ENCODE measurements at places on chromosomes 4 and X.

- no peaks in the 10 kb centered on the region for H3K36me3 ChIP-seq
- peak; percentile 28 for DNase-seq
Measured at GRCh38 chr4:4857001-4857808, 2.3 kb upstream of the MSX1 start.

DNA sequence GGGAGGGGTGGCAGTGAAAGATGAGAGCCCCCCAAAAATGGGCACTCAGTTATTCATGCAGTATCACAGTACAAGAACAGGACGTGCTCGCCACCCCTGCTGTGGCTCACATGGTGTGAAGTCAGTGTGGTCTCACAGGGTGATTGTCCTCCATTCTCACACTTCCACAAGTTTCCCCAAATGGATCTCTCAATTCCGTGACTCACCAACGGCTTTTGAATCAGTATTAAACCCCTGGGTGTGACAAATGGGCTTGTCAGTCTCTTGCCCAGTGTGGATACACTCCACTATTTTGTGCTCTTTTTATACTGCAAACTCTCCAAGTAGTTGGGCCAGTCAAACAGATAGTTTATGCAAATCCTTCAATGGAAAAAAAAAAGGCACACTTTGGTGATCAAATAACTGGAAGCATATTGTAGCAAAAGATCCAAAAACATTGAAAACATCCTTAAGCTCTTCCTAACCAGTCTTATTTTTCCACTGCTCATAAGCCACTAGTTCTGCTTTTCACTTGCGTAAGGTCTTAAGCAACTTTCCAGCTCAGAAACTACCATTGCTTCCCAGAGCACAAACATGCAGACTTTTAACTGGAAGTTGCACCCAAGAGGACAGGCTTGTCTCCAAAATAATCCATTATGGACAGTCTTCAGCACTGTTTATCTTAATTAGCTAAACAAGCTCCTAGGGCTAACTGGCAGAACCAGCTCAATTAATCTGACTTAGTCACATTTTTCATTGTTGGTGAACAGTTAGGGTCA is 365.7 kb downstream of the PPP3CA start:
- H3K27me3 ChIP-seq, result no peaks in the 10 kb centered on the region
- H3K36me3 ChIP-seq, result no peaks in the 10 kb centered on the region
- H3K4me1 ChIP-seq, result peaks cover 13% of the 10 kb centered on the region
- H3K4me3 ChIP-seq, result no peak overlapping the region
- no peak for DNase-seq
- no peak overlapping the region for H3K27ac ChIP-seq

DNA sequence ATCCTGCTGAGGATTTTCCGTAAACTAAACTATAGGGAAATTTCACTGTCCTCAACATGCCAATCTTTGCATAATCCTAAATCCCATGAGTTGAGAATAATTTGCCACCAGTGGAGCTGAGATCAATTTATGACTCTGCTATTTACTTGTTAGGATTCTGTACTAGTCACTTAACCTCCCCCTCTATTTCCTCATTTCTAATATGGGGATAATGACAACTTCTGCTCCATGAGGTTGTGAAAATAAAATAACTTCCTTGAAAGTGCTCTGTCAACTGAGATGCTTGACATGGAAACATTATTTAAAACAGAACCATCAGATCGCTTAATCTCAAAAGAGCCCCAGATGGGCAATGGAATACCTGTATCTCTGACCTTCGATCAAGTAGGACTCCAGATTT is 2.6 kb upstream of the FGF16 start:
- H3K36me3 ChIP-seq, result no peaks in the 10 kb centered on the region
- H3K27me3 ChIP-seq, result no peaks in the 10 kb centered on the region
- DNase-seq, result no peak
- peaks cover 6% of the 10 kb centered on the region for H3K4me1 ChIP-seq
- no peak overlapping the region for H3K4me3 ChIP-seq

- no peaks in the 10 kb centered on the region for H3K4me1 ChIP-seq
- H3K36me3 ChIP-seq, result 0 out of 2 replicates have a peak, but pooled peaks cover 7% of the 10 kb centered on the region
- DNase-seq, result no peak
- H3K4me3 ChIP-seq, result no peak overlapping the region
Measured at GRCh38 chr4:165095291-165095690, 17.4 kb downstream of the TMEM192 start.

- H3K27ac ChIP-seq, result no peak overlapping the region
- no peaks in the 10 kb centered on the region for H3K36me3 ChIP-seq
- peak; percentile 42 for DNase-seq
- H3K4me1 ChIP-seq, result peaks cover 26% of the 10 kb centered on the region
- H3K4me3 ChIP-seq, result no peak overlapping the region
Measured at GRCh38 chr4:142563682-142564291, 282.3 kb downstream of the INPP4B start.

DNA sequence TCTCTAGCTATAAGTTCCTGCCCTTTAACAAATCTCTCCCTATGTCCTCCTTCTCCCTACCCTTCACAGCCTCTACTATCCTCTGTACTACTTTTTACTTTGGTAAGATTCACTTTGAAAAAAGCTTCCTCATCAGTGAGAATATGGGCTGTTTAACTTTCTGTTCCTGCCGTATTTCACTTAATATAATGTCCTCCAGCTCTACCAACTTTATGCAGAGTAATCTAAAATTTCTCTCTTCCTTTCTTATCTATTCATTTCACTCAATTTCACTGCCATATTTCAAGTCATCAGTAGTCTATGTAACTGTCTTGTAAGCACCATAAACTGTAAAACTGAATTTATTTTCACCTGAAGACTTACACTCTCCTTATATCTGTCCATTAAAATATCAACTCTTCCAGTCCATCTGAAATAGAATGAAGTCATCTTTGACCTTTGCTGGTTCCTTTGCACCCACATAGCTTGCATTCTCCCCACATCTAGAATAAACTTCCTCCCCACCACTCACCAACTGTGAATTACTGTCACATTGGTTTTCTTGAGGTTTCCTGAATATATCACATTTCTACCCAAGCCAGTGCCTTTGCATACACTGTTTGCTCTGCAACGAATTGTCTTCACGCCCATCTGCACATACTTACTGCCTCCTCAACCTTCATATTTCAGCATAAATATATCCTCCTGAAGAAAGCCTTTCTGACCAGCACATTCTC is 54.6 kb downstream of the ARAP2 start:
- H3K4me1 ChIP-seq, result no peaks in the 10 kb centered on the region
- no peak overlapping the region for H3K4me3 ChIP-seq
- H3K27ac ChIP-seq, result no peak overlapping the region
- H3K27me3 ChIP-seq, result no peaks in the 10 kb centered on the region
- DNase-seq, result no peak

DNA sequence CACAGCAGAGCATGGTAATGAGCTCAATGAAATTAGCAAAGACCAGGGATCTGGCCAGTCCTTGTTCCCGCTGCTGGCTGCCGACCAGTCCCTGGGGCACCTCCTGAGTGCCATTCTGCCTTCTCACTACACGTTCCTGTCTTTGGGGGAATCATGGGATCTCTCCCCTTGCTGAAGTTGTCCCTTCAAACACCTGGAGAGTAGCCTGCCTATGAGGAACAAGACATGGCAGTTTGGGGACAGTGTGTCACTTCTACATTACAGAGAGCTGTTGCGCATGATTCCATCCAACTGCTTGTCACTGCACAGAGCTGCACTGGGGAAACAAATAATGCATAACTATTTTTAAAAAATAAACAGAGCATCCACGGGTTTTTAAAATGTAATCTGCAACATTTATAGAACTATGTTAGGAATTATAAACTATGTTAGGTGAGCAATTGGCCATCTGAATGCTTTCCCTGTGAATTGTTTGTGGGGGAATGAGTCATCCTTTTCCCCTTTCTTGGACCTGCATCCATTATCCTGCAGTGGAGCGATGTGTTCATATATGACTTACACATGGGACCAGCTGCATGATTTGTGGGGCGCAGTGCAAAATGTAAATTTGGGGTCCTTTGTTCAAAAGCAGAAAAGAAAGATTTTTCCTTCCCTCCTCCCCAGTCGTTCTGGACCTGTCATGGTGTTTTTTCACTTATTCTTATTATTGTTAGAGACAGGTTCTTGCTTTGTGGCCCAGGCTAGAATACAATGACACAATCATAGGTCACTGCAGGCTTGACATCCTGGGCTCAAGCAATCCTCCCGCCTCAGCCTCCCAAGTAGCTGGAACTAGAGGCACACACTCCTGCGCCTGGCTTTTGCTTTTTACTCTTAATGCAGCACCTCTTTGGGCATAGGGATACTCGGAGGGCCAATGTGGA is 115.0 kb upstream of the TBL1X start:
- H3K27ac ChIP-seq, result no peak overlapping the region
- H3K4me1 ChIP-seq, result peaks cover 11% of the 10 kb centered on the region
- H3K4me3 ChIP-seq, result no peak overlapping the region

GRCh38 chrX:69428216-69428615 is 75.9 kb upstream of the NALF2 start:
- no peak overlapping the region for H3K27ac ChIP-seq
- H3K27me3 ChIP-seq, result no peaks in the 10 kb centered on the region
- no peaks in the 10 kb centered on the region for H3K36me3 ChIP-seq
- no peak overlapping the region for H3K4me3 ChIP-seq
- DNase-seq, result no peak
- no peaks in the 10 kb centered on the region for H3K4me1 ChIP-seq

GRCh38 chr4:17957688-17958087 is 63.9 kb downstream of the LCORL start:
- peaks cover 12% of the 10 kb centered on the region for H3K36me3 ChIP-seq
- no peak overlapping the region for H3K4me3 ChIP-seq
- no peaks in the 10 kb centered on the region for H3K4me1 ChIP-seq
- no peak for DNase-seq
- no peaks in the 10 kb centered on the region for H3K27me3 ChIP-seq

DNA sequence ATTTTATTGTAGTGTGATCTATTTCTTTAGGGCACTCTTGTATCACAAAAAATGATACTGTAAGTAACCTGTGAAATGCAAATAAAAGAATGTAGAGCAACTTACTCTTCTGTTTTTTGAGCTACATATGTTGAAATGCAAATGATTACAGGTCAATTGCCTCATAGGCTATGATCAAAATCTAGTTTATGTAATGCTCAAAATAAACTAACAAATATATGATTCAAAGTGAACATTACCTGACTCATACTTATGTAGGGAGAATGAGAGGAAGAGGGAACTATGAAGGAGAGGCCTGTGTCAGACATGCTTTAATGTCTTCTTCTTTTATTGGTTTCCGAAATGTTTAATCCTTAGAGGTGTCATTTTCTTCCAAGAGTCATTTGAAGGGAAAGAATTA is 5.0 kb upstream of the RPS6KA3 start:
- no peaks in the 10 kb centered on the region for H3K27me3 ChIP-seq
- H3K36me3 ChIP-seq, result no peaks in the 10 kb centered on the region
- H3K4me3 ChIP-seq, result no peak overlapping the region
- no peak overlapping the region for H3K27ac ChIP-seq
- H3K4me1 ChIP-seq, result peaks cover 19% of the 10 kb centered on the region
- no peak for DNase-seq

DNA sequence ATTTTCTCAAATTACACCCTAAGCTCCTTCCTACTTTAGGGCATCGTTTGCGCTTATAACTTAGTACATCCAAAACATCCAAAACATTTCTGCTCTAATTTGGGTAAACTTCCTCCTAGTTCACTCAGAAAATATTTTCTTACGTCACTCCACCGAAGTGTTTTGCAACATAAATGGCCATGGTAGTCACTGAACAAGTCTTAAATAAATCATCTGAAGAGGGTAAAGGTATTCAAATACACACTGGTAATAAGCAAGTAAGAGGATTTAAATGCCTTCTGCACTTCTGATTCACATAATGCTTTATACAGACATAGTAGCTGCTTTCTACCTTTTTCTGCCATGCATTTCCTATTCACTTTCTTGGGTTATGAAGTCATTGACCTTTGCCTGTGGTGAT is 991.9 kb downstream of the NLGN4X start:
- H3K27me3 ChIP-seq, result no peaks in the 10 kb centered on the region
- H3K4me1 ChIP-seq, result no peaks in the 10 kb centered on the region
- H3K4me3 ChIP-seq, result no peak overlapping the region
- no peaks in the 10 kb centered on the region for H3K36me3 ChIP-seq
- DNase-seq, result no peak
- no peak overlapping the region for H3K27ac ChIP-seq

DNA sequence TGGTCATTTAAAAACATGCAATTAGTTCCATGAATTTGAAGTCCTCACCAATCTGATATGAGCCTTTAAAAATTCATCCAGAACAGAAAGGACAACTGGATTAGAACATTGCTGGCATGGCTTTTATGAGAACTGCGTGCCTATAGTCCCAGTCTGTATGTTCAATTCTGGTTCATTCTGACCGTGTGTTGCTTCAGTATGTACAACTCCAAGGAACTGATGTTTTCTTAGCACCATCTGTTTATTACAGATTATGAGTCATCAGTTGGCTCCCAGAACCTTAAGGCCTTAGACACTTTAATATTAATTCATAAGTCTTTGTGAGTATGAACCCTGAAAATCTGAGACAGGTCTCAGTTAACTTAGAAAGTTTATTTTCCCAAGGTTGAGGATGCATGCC is 115.0 kb downstream of the CEP44 start:
- H3K36me3 ChIP-seq, result no peaks in the 10 kb centered on the region
- no peak overlapping the region for H3K4me3 ChIP-seq
- DNase-seq, result no peak
- no peaks in the 10 kb centered on the region for H3K27me3 ChIP-seq
- peaks cover 21% of the 10 kb centered on the region for H3K4me1 ChIP-seq
- no peak overlapping the region for H3K27ac ChIP-seq

GRCh38 chr4:104494822-104495559 is at the start of gene CXXC4:
TSS of gene CXXC4 (minus strand) at chr4:104494894. CDS start at chr4:104491802, 3,092 bp downstream.
- no peak for DNase-seq
- H3K4me3 ChIP-seq, result peak within 1 kb of the TSS; percentile 19
- no peak within 1 kb of the TSS for H3K27ac ChIP-seq
- H3K27me3 ChIP-seq, result peaks cover 51% of the 10 kb centered on the region
- no peaks in the 10 kb centered on the region for H3K36me3 ChIP-seq
- peaks cover 4% of the 10 kb centered on the region for H3K4me1 ChIP-seq

GRCh38 chr4:113435893-113436292 is 325.6 kb downstream of the CAMK2D start:
- no peak overlapping the region for H3K4me3 ChIP-seq
- H3K27ac ChIP-seq, result peak overlapping the region; percentile 29
- no peaks in the 10 kb centered on the region for H3K36me3 ChIP-seq
- peaks cover 12% of the 10 kb centered on the region for H3K4me1 ChIP-seq

DNA sequence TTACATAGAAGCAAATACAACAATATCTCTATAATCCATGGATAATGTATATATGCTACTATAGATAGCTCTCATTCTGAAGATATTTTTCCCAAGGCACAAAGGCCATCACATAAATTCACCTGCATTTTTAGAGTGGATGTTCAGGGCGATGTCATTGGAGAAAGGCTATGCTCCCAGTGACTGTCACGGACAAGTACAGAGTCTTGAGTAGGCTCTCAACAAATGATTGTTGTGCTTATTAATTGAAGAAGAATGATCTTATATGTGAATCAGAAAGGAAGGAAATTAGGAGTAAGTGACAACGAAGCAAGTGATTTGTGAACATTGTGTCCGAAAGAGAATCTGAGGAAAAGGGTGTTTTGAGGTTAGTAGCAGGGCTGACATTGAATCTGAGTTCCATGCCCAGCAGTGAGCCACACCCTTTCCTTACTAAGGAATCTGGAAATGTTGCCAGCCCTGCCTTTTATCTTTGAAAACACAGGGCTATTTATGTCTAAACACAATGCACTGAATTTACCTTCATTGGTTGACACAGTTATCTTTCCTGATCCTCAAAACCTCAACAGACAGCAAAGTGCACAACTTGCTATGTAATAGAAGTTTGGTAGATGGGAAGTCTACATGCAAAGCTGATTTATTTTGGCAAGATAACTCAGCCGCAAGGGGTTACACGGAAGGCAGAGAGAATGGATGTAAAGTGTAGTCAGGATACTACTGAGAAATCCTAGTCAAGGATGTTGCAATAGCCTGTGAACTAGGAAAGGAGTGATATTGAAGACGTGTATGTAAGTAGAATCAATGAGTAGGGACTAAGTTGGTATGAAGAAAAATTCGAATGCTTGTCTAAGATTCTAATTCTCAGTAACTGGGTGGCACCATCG is 50.4 kb downstream of the SORBS2 start:
- H3K27ac ChIP-seq, result no peak overlapping the region
- H3K36me3 ChIP-seq, result no peaks in the 10 kb centered on the region
- no peak for DNase-seq
- no peaks in the 10 kb centered on the region for H3K27me3 ChIP-seq
